ENCODE measurements at places on chromosomes 3 and 15.

DNA sequence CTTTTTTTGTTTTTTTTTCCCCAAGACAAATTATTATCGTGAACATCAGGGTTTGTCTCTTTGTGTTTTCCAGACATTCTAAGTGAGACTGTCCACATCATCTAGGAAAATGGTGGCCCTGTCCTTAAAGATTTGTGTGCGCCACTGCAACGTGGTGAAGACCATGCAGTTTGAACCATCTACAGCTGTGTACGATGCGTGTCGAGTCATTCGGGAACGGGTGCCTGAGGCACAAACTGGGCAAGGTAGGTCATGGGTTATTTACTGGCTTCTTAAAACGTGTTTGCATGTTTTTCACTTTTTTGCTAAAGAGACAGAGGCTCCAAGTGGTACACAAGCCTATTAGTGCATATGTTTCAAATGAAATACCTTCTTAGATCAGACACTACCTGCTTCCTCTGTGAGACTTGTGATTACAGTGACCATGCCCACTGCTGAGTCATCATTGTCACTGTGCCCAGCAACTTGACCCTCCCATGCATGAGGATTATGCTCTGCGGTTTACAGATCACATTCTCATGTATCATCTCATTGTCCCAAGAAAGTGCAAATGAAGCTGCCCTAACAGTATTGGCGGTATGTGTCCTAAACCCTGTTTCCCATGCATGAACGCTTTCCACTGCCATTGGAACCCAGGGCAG lies 395.2 kb upstream of the TPM1 start:
- DNase-seq: no peak
- peaks cover 4% of the 10 kb centered on the region for H3K36me3 ChIP-seq
- H3K27ac ChIP-seq: no peak overlapping the region
- peaks cover 33% of the 10 kb centered on the region for H3K27me3 ChIP-seq

- peaks cover 19% of the 10 kb centered on the region for H3K4me1 ChIP-seq
- peak within 1 kb of the TSS; percentile 97 for H3K4me3 ChIP-seq
- peak within 1 kb of the TSS; percentile 96 for H3K27ac ChIP-seq
- peak; percentile 73 for DNase-seq
- no peaks in the 10 kb centered on the region for H3K27me3 ChIP-seq
These were observed at the start of gene STT3B for GRCh38 chr3:31532587-31533168. Gene STT3B, plus strand, starts transcription at chr3:31532925. Its CDS starts 74 bp downstream, at chr3:31532999.

GRCh38 chr3:50204804-50205412 lies at the start of gene SLC38A3:
Gene SLC38A3, plus strand, starts transcription at chr3:50205271. Its CDS starts 8,929 bp downstream, at chr3:50214200.
- DNase-seq: peak; percentile 20
- H3K36me3 ChIP-seq: peaks cover 5% of the 10 kb centered on the region
- peak within 1 kb of the TSS; percentile 55 for H3K4me3 ChIP-seq

DNA sequence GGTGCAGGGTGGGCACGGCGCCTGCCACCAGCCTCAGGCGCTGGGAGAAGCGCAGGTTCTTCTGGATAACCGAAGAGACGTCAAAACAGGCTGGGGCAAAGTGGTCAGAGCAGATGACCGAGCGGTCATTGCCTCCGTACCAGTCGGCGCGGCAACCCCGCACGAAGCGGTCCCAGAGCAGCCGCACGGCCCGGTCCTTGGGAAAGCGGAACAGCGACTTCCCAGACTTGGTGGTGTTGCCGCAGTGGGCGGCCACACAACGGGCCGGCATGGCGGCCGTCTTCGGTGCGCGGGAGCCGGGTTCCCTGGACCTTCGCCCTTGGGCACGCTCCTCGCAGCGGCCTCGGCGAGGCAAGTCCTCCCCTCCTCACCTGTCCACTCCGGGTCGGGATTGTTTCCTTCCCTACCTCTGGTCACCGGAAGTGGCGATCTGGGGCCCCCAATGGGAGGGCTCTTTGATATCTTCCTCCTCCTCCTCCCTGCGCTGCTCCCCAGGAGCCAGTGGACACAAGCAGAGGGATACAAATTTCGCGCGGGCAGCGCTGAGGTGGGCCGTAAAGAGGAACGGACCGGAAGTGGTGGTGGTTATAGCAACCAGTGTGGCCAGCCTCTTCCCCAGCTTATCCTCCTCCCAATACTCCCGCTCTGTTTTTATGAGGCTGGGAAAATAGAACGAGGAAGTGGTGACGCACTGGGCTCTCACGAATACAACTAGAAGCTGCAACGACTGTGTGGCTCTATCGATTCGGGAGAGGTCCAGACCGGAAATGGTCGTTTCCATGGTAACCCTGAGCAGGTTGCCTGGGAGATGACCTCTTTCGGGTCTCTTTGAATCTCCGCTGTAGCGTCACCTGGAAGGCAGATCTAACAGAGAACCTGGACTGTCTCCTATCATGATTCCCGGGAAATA lies at the start of the genes LRRC49 and THAP10:
LRRC49 (plus strand) TSS at position 825 of the 910 bp plus-strand sequence; CDS start at position 894, 69 bp downstream.
THAP10 (minus strand) TSS at position 432 of the 910 bp plus-strand sequence; CDS start at position 271, 161 bp downstream.
- no peaks in the 10 kb centered on the region for H3K36me3 ChIP-seq
- peak within 1 kb of the TSS; percentile 94 for H3K27ac ChIP-seq
- H3K4me1 ChIP-seq: peaks cover 12% of the 10 kb centered on the region

DNA sequence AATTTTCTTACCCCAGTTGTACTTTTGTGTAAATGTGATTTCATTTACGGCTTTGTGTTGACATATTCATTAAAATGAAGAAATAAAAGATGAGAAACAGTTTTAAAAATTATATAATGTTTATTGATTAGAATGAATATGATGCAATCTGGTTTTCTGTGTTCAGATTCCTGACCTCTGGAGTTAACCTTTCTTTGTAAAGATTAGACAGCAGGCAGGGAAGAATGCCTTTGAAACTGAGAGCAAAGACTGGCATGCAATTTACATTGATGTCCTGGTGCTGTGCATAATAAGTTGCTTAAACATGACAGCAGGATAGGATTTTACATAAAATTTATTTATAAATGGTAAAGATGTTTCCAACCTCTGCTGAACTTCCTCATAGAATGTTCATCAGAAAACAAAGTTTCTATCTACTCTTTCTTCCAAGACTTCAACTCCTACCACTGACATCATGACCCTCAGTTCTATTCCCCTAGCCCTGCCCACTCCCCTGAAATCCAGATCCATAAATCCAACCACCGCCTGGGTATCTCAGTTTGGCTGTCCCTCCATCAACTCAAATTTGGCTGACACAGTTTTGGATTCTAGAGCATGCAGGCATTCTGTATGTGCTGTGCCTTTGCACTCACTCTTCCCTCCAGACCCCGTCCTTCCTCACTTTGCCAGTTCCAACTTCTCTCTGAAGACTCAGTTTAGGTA lies 1.7 kb downstream of the HGD start:
- H3K36me3 ChIP-seq: no peaks in the 10 kb centered on the region
- DNase-seq: no peak
- no peak overlapping the region for H3K27ac ChIP-seq
- H3K4me3 ChIP-seq: no peak overlapping the region
- H3K4me1 ChIP-seq: peaks cover 5% of the 10 kb centered on the region
- peaks cover 5% of the 10 kb centered on the region for H3K27me3 ChIP-seq

DNA sequence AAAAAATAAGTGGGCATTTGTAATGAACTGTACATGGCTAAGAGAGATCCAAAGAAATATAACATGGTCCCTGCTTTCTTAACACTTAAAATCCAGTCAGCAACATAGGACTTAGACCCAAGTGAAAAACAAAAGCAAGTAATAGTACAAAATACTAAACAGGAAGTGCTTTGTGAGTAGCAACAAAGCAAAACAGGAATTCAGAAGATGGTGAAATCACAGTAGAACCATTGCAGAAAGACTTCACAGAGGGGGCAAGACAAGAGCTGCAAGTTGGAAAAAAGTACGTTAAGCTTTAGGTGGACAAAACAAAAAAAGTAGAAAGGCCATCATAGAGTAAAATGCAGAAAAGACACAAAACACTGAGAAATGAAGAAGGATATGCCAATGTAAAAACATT lies 116.0 kb downstream of the TBC1D5 start:
- H3K4me3 ChIP-seq: no peak overlapping the region
- DNase-seq: no peak
- H3K27me3 ChIP-seq: no peaks in the 10 kb centered on the region
- peaks cover 20% of the 10 kb centered on the region for H3K4me1 ChIP-seq
- H3K36me3 ChIP-seq: peaks cover 3% of the 10 kb centered on the region

DNA sequence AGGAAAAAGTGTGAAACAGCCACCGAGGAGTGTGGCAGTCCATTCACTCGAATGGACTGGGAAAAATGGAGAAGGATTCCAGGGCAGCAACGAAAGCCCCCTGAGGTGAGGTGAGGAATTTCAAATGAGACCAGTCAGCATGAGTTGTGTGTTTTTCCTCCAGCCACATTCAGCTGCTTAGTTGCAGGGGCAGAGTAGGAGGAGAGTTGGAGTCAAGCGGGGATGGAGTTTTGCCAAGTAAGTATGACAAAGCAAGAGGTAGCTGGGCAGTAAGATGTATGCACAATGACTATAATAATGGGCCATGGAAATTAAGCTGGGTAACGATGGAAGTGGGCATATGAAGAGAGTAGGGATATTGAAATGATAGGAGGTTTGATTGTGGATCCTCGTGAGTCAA lies 64.4 kb downstream of the CCDC54 start:
- no peak overlapping the region for H3K27ac ChIP-seq
- DNase-seq: no peak

- H3K27me3 ChIP-seq: no peaks in the 10 kb centered on the region
- H3K4me1 ChIP-seq: peaks cover 39% of the 10 kb centered on the region
- peak; percentile 66 for DNase-seq
- H3K27ac ChIP-seq: peak overlapping the region; percentile 96
These were observed 817 bp downstream of the CLK3 start for GRCh38 chr15:74616366-74616939.

DNA sequence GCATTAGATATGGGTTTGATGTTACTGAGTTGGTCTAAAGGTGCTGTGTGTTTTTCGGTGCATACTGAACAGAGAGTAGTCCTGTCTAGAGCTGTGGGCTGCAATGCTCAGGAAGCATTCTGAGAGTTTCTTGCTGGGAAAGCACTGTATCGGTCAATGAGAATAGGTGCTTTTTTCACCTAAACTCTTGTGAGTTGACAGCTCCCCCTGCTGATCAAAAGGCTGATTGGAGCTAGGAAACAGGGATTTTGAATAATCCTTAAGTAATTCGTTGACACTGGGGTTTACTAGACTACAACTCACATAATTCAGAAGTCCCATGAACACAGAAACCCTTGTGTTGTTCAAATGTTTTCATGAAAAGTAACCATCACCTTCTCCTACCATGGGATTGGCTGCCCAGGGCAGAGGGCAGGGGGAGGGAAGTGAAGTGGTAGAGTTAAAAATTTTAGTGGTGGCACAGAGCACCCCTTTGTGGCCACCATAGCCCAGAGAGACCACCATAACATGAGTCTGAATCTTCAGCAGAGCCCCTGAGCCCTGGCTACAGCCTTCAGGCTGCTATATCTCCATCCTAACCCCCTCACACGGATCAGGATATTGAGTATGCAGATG lies 13.0 kb upstream of the MANF start:
- peaks cover 13% of the 10 kb centered on the region for H3K27me3 ChIP-seq
- no peaks in the 10 kb centered on the region for H3K4me1 ChIP-seq
- no peak for DNase-seq
- H3K27ac ChIP-seq: no peak overlapping the region
- H3K36me3 ChIP-seq: peaks cover 4% of the 10 kb centered on the region

- DNase-seq: no peak
- no peaks in the 10 kb centered on the region for H3K27me3 ChIP-seq
- no peak overlapping the region for H3K4me3 ChIP-seq
- peaks cover 3% of the 10 kb centered on the region for H3K36me3 ChIP-seq
- no peak overlapping the region for H3K27ac ChIP-seq
These were observed 69.6 kb downstream of the ATP10A start for GRCh38 chr15:25793354-25794050.

- H3K4me3 ChIP-seq: no peak overlapping the region
- no peaks in the 10 kb centered on the region for H3K4me1 ChIP-seq
- no peaks in the 10 kb centered on the region for H3K36me3 ChIP-seq
- H3K27me3 ChIP-seq: no peaks in the 10 kb centered on the region
- H3K27ac ChIP-seq: no peak overlapping the region
These were observed 1013.6 kb downstream of the ROBO1 start for GRCh38 chr3:78754066-78754743.

DNA sequence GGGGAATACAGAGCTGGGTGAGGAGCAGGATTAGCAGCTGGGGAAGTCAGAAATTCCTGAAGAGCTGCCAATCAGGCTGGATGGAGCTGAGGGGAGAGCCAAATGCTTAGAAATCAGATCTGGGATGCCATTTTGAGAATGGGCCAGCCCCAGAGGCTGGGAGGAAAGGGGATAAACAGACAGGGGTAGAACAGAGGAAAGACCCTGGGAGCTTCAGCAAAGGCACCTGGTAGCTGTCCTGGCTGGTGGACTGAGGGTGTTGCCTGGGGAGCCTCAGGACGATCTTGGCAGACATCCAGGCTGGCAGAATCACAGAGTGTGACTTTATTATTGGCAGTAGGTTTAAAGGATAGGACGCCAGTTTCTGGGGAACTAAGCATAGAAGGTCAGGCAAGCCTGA lies 97.8 kb downstream of the SQOR start:
- no peak for DNase-seq
- peaks cover under 1% of the 10 kb centered on the region for H3K36me3 ChIP-seq
- H3K4me3 ChIP-seq: no peak overlapping the region
- peaks cover 3% of the 10 kb centered on the region for H3K4me1 ChIP-seq
- H3K27me3 ChIP-seq: peaks cover 87% of the 10 kb centered on the region
- no peak overlapping the region for H3K27ac ChIP-seq

- H3K4me1 ChIP-seq: peaks cover 2% of the 10 kb centered on the region
- H3K36me3 ChIP-seq: no peaks in the 10 kb centered on the region
- DNase-seq: no peak
- no peak overlapping the region for H3K27ac ChIP-seq
These were observed 39.2 kb upstream of the BCL2A1 start for GRCh38 chr15:80010131-80010673.

DNA sequence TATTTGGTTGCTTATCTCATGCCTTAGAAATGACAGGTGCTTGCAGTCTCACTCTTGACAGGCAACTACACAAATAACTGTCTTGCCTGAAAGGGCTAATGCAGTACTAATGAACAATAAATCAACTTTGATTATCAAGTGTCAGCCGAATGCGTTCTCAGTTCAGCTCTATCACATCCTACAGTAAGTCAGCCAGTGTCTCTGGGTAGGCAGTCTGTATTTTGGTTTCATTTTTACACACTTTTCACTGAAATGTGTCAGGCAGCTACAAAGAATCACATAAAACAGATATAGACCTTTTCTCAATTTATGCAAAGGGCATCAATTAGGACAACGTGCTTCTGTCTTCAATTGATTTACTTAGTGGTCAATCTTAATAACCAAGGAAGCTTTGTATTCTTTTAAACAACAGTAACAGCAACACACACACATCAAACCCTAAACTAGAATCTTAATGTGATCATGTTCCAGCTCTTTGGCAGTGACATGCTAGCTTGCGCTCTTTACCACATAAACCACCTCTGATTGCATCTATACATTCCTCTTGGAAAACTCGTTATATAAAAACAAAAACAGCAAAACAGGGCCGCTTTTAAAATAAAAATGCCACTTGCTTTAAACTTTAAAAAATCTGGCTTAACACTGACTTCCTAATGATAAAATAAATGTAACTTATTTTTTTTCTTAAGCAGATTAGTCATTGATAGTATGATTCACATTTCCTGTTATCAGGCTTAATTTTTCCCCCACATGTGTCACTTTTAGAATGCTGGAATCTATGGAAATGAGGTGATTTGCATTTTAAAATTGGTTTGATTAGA lies 520.4 kb downstream of the FOXP1 start:
- H3K27me3 ChIP-seq: no peaks in the 10 kb centered on the region
- peaks cover 52% of the 10 kb centered on the region for H3K4me1 ChIP-seq
- no peak overlapping the region for H3K27ac ChIP-seq
- no peaks in the 10 kb centered on the region for H3K36me3 ChIP-seq
